ENCODE measurements at places on chromosomes 7 and 10. TPM values are rescaled to one million over a fixed set of nuclear protein-coding genes. Genes with fewer than 3 reads are reported as not detected.

DNA sequence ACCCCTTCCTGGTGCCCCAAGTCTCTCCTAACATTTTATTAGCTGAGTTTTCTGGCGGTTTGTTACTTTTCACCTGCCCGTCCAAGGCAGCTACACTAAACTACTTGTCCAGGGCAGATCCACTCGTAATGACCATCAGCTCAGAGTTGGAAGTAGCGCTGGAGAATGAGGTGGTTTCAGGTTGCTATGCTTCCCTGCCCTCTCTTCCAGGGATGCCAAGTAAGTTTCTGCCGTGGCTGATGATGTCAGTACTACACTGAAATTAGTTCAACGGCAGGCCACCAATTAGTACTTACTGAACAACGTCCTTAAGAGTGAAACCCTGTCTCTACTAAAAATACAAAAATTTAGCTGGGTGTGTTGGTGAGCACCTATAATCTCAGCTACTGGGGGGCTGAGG, 55.2 kb downstream of the DIP2C start:
- DNase-seq: no peak

The PIK3AP1 gene
- 1.7 TPM for total RNA-seq

The RBP3 gene
- total RNA-seq: not detected

The GPR15LG gene
- total RNA-seq: not detected

GRCh38 chr7:29306319-29306991, 111.9 kb downstream of the CHN2 start:
- no peak for DNase-seq

- DNase-seq: no peak
Observed at GRCh38 chr10:98469001-98469931, 22.5 kb upstream of the HPS1 start.

The MRLN gene
- not detected for total RNA-seq

The RAB19 gene
- total RNA-seq: 14.4 TPM

DNA sequence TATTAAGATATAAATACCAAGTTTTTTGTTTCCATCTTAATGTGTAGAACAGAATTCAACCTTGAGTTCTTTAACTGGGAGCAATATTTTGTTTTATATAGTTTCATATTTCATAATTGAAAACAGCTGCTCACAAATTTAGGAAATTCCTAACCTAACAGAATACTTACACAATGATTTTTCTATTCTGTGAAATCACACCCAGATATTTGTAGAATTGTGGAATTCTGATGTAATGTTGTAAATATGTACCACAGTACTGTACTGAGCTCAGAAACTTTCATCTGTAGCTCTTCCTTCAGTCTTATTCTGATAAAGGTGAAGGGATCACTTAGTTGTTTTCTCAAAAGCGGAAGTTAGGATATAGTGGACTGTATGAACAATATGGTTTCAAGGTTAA, 143.4 kb upstream of the GLI3 start:
- DNase-seq: no peak

Data from H9 (cell line).